ENCODE measurements at places on chromosomes 7 and 10. TPM values are rescaled to one million over a fixed set of nuclear protein-coding genes. Genes with fewer than 3 reads are reported as not detected.

The PRLHR gene
- total RNA-seq = 0.79 TPM

The PKD2L1 gene
- total RNA-seq = 0.99 TPM

The OPN4 gene
- total RNA-seq = not detected

The PPP1R3C gene
- total RNA-seq = 4.7 TPM

The CTAGE15 gene
- total RNA-seq = 6.5 TPM

DNA sequence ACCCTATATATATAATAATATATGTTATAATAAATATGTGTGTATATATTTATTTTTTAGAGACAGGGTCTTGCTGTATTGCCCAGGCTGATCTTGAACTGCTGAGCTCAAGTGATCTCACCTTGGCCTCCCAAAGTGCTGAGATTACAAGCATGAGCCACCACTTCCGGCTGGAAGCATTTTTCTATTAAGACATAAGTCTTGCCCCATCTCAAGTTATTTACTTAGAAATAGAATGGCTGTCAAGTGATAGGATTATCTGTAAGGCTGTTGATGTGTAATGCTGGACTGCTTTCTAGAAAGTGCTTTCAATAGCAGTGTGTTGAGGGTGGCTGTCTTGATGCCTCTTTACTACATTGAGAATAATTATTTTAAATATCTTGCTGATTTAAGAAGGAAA, 65.2 kb downstream of the ZMYND11 start:
- no peak overlapping the region for H3K27ac ChIP-seq
- DNase-seq = no peak

DNA sequence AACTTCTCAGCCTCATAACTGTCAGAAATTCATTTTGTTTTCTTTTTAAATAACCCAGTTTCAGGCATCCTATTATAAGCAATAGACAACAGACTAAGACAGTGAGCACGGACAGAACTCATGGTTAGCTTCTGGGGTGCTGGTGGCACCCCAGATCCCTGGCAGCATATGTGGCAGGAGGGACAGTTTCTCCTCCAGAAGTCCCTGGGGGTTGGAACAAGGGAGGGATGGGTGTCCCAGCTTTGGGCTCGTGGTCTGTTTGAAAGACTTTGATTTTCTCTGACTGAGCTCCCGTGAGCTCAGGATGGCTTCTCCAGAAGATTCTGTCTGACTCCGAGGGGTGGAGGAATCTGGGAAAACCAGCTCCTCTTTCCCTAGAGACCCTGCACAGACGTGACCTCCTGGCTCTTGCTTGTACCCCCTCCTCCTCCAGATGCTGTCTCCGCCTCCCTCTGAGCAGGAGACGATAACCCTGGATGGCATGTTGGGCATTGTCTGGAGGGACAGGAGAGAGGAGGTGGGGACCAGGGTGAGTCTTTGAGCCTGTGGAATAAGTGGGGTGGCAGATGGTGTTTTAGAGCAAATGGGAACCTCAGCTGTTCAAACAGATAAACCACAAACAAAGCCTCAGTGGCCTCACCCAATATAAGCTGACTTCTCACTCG, 421.1 kb downstream of the GLRX3 start:
- H3K27ac ChIP-seq = no peak overlapping the region
- no peak for DNase-seq
- no peaks in the 10 kb centered on the region for H3K4me1 ChIP-seq
- no peaks in the 10 kb centered on the region for H3K36me3 ChIP-seq

GRCh38 chr10:33195608-33196376, 138.7 kb downstream of the NRP1 start:
- no peaks in the 10 kb centered on the region for H3K27me3 ChIP-seq
- no peaks in the 10 kb centered on the region for H3K36me3 ChIP-seq
- H3K4me3 ChIP-seq = no peak overlapping the region

- H3K27me3 ChIP-seq = no peaks in the 10 kb centered on the region
- peak; percentile 64 for DNase-seq
Observed at GRCh38 chr10:117374506-117375359, 507 bp downstream of the PDZD8 start.

GRCh38 chr7:147809786-147810185, 780.8 kb upstream of the C7orf33 start:
- no peaks in the 10 kb centered on the region for H3K27me3 ChIP-seq
- no peak overlapping the region for H3K27ac ChIP-seq
- no peak overlapping the region for H3K4me3 ChIP-seq

- no peak overlapping the region for H3K27ac ChIP-seq
- no peak overlapping the region for H3K4me3 ChIP-seq
- H3K36me3 ChIP-seq = no peaks in the 10 kb centered on the region
- no peak for DNase-seq
- H3K4me1 ChIP-seq = no peaks in the 10 kb centered on the region
- H3K27me3 ChIP-seq = no peaks in the 10 kb centered on the region
Observed at GRCh38 chr7:44858161-44858560, 10.3 kb upstream of the H2AZ2 start.

DNA sequence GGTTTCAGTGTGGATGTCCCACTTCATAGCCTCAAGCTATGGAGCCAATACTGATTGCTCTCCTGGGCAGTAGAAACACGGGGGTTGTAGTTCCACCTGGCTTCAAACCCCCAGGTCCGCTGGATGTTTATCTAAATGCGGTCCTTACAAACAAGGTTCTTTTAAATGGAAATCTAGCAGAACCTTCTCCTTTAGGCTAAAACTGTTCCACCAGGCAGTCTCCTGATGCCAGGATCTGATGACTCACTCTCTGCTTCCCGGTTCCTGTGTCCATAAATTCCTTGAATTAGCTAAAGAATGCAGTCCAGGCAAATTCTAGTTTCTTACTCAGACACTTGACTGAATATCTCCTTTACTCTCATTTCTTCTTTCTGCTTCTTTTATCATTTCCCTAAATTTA, 108.4 kb upstream of the FAM3C start:
- no peaks in the 10 kb centered on the region for H3K36me3 ChIP-seq
- H3K4me3 ChIP-seq = no peak overlapping the region
- H3K27ac ChIP-seq = no peak overlapping the region
- no peaks in the 10 kb centered on the region for H3K4me1 ChIP-seq
- DNase-seq = no peak

DNA sequence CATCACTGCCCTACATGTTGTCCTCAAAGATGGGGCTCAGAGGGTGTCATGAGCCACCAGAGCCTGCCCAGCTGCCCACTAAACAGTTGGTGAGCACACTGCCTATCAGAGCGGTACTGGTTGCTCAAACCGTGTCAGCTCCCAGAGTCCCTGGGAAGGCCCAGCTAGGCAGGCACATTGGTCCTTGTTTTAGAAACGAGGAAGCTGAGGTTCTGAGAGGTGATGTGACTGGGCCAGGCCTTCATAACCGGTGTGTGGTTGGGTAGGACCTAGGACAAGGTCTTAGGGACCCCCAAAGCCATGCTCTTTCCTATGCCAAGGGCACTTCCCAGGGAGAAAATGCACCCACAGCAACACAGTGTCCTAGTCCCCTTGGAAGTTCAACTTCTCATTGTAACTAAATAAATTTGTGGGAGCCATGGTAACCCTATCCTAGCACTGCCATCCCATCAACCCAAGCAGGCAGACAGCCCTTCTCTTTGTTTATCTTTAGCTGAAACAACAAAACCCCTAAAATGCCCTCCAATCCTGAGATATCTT, 174.7 kb upstream of the PDE1C start:
- H3K27ac ChIP-seq = no peak overlapping the region
- H3K4me3 ChIP-seq = no peak overlapping the region
- H3K36me3 ChIP-seq = no peaks in the 10 kb centered on the region
- H3K4me1 ChIP-seq = no peaks in the 10 kb centered on the region

DNA sequence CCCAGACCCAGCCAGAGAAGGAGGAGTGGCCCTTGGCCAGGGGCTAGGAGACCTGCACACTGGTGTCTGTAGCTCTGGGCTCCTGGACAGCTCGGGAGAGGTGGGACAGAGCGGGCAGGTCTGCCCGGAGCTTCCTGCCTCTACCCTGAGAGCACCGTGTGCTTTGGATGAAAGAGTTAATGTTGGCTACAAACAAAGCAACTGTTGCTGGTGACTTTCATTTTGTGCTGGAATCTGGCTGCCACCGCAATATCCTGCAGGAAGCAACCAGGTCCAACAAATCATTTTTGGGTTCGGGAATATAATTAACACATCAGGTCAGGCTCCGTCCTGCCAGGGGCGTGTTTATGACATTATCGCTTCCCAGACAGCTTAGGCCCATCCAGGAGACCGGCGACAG, 441.8 kb upstream of the MKI67 start:
- no peak overlapping the region for H3K4me3 ChIP-seq
- no peaks in the 10 kb centered on the region for H3K27me3 ChIP-seq
- DNase-seq = no peak
- H3K4me1 ChIP-seq = no peaks in the 10 kb centered on the region
- no peak overlapping the region for H3K27ac ChIP-seq

DNA sequence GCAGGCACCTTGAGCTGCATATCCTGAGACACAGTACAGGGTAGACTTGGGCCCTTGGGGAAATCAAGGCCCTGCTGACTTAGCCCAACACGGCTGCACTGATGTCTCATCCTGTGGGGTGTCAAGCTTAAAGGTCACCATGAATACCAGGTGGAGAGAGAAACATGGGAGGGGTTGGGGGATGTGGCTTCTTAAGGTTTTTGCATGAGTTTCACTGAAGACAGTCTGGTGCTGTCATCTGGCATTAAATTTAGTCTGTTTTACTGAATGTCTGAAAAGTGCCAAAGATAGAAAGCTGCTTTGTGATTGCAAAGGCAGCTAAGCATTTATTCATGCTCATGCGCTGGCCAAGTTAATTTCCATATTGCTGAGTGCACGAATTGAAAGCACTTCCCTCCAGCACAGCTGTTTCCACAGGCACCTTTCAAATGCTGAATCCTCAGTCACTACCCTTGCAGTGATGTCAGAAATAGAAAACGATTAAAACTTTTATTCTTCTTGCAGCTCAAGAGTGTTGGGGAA, 102.1 kb downstream of the OSBPL3 start:
- no peaks in the 10 kb centered on the region for H3K4me1 ChIP-seq
- H3K27me3 ChIP-seq = no peaks in the 10 kb centered on the region
- H3K4me3 ChIP-seq = no peak overlapping the region
- H3K36me3 ChIP-seq = no peaks in the 10 kb centered on the region
- no peak for DNase-seq
- no peak overlapping the region for H3K27ac ChIP-seq

DNA sequence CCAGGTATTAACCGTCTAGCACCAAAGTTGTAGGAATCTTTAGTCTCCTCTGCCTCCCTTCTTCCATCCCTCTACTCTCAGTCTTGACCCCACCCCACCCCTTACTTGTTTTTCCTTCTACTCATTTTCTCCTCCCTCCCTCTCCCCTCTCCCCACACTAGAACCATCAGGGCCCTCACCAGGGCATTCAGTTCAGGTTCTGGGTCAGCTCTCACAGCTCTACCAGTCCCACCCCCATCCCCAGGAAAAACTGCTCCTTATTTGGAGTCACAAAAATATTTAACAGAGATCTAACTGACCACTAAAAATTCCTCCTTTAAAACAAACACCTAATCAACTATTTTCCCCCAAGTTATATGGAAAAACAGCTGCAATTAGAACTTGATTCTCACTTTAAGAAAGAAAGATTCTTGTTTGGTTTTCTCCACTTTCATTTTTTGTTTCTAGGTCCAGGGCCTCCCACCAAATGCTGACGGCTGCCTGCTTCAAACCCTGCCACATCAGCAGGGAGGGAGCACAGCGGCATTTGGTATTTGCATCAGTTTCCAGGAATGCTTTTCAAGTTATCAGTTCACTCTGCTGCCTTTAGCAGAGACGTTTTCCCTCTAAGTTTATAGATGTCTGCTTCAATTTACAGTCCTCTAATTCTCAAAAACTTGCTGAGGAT, 2.8 kb upstream of the COL1A2 start:
- H3K27ac ChIP-seq = peak overlapping the region; percentile 91
- no peak overlapping the region for H3K4me3 ChIP-seq
- H3K36me3 ChIP-seq = no peaks in the 10 kb centered on the region
- no peaks in the 10 kb centered on the region for H3K27me3 ChIP-seq
- peak; percentile 55 for DNase-seq

- H3K36me3 ChIP-seq = no peaks in the 10 kb centered on the region
- no peak for DNase-seq
- no peaks in the 10 kb centered on the region for H3K27me3 ChIP-seq
- H3K4me3 ChIP-seq = no peak overlapping the region
Observed at GRCh38 chr7:38127216-38128207, 50.5 kb upstream of the STARD3NL start.

- H3K4me3 ChIP-seq = no peak overlapping the region
- no peaks in the 10 kb centered on the region for H3K36me3 ChIP-seq
- no peaks in the 10 kb centered on the region for H3K27me3 ChIP-seq
Observed at GRCh38 chr10:71066600-71066999, 145.8 kb upstream of the UNC5B start.

DNA sequence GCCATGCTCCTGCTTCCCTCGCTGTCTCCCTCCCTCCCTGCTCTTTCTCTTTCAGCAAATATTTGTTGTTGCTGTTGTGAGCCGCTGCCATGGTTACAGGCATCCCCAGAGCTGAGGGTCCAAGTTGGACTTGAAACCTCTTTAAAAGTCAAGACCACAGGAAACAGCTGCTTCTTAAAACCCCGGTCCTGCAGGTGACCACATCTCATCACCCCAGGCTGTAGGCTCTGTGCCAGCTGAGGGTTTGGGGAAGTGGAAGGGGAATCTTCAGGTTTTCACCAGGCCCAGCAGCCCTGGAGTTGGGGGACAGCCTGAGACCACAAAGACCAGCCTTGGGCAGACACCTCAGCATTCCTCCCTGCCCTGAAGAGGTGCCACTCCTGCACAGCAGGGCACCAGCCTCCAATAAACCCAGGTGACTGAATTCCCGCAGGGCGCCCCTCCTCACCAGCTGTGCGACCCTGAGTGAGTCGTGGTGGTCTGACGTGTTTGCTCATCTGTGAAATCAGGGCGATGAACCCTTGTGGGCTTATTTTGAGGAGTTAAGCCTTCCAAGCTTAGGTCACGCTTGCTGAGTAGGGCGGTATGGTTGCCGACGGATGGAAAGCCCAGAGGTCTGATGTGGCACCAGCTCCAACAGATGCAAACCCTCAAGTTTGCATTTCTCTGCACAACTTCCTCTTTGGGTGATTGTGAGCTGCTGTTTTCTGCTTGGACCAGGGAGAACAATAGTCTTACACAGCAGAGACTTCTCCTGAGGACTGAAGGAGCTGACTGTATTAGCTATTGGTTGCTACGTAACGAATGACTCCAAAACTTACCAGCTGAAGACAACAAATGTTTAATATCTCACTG, 24.8 kb downstream of the NPTX2 start:
- no peaks in the 10 kb centered on the region for H3K36me3 ChIP-seq
- no peak for DNase-seq
- H3K4me1 ChIP-seq = no peaks in the 10 kb centered on the region
- no peaks in the 10 kb centered on the region for H3K27me3 ChIP-seq

GRCh38 chr10:115903207-115903606, 369.8 kb downstream of the GFRA1 start:
- DNase-seq = no peak
- H3K4me3 ChIP-seq = no peak overlapping the region
- no peak overlapping the region for H3K27ac ChIP-seq
- no peaks in the 10 kb centered on the region for H3K27me3 ChIP-seq

- H3K4me1 ChIP-seq = no peaks in the 10 kb centered on the region
- H3K4me3 ChIP-seq = no peak overlapping the region
- H3K36me3 ChIP-seq = no peaks in the 10 kb centered on the region
Observed at GRCh38 chr10:71703577-71703976, 16.0 kb downstream of the C10orf105 start.
